Activated CD4-positive, alpha-beta T cell treated with anti-CD3 and anti-CD28 coated beads, Interleukin-2, amount 50 U/mL, for 24 hours (primary cell): ENCODE measurements at places on chromosomes 2 and 18.

DNA sequence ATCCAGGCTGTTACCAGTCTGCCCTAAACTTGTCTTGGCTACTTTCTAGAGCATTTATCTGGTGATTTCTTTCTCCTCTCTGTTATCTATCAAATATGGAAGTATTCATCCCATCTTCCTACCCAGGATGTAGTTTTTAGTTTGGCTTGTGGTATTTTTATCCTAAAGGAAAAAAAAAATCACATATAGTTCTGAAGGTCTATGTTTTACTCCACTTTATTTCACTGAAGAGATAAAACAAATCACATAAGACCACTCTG, 62.2 kb downstream of the PXDN start:
- DNase-seq, result no peak

DNA sequence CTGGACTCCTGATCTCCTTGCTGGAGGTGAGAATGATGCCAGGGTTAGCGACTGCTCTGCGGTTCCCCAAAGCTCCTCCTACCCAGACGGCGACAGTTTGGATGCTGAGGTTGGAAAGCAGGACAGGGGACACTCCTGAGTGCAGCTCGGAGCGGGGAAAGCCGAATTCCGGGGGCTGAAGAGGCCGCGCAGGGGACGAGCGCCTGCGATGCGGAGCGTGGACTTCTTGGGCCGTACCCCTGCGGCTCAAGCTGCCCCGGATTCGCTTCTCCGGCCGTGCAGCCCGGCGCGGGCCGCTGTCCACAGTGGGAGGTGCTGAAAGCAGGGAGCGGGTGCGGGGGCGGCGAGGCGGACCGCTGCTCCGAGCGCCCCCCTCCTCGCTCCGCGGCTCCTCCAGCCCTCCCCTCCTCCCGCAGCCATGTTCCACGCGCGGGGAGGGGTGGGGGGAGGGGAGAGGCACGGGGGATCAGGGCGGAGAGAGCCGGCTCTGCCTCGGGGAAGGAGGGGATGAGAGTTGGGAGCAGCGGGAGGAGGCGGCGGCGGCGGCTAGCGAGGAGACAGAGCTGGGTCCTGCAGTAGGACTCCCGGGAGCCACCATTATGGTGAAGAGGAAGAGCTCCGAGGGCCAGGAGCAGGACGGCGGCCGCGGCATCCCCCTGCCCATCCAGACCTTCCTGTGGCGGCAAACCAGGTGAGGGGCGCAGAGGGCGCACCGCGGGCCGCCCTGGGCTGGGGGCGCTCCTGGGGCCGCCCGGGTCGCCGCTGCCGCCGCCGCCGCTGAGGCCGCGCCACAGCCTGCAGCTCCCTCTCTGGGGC, at the start of gene UNC80:
UNC80 (plus strand) TSS at position 359 of the 816 bp plus-strand sequence; CDS start at position 600, 241 bp downstream.
- no peak for DNase-seq

DNA sequence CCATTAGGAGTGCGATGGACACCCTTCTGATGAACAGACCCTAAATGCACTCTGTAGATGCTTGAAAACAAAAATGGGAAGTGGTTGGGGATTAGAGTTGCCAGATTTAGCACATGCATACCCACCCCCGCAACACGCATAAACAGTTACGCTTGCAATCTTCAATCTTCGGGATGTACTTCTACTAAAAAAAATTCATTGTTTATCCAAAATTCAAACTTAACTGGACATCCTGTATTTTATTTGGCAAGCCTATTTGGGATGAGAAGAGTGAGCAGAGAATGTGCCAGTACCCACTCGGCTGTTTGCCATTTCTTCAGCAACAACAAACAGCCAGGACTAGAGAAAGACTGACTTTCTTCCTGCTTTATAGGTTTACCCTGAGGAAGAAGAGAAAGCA, 18.4 kb downstream of the KIAA2012 start:
- DNase-seq, result no peak

DNA sequence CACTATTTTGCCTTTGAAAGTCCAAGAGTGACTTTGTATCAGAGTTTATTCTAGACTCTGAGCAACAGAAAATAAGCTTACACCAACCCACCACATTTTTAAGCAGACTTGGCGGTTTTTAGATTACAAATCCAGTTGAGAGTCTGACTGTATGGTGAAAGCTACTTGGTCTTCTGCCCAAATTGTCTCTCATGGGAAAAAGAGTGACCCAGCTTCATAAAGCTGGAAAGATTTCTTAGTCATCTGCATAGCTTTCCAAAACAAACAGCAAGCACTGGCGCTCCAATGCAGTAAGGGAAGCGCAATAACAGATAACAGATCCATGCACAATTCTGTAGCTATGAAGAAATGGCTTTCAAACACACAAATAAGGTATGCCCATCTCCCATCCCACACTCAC, 7.1 kb downstream of the DSG1 start:
- DNase-seq, result no peak

- no peak for DNase-seq
Measured at GRCh38 chr2:5544205-5544786, 147.9 kb upstream of the SOX11 start.

DNA sequence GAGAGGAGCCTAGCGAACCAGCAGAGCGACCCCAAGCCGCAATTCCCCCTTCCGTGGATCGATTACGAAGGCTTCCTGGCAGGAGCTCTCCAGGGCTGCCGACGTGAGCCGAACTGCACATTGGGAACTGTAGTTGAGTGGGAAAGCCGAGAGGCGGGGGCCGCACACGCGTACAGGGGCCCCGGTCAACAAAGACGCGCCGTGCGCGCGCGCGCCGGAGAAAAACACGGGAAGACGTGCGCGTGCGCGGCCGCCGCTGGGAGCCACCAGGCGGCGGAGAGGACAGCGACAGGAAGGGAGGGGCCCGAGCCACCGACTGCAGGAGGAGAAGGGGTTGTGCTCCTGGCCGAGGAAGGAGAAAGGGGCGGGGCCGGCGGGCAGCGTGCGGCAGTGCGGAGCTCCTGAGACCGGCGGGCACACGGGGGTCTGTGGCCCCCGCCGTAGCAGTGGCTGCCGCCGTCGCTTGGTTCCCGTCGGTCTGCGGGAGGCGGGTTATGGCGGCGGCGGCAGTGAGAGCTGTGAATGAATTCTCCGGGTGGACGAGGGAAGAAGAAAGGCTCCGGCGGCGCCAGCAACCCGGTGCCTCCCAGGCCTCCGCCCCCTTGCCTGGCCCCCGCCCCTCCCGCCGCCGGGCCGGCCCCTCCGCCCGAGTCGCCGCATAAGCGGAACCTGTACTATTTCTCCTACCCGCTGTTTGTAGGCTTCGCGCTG, at the start of gene SPAST:
SPAST (plus strand) TSS at position 247 of the 711 bp plus-strand sequence; CDS start at position 523, 276 bp downstream.
- DNase-seq, result peak; percentile 90

DNA sequence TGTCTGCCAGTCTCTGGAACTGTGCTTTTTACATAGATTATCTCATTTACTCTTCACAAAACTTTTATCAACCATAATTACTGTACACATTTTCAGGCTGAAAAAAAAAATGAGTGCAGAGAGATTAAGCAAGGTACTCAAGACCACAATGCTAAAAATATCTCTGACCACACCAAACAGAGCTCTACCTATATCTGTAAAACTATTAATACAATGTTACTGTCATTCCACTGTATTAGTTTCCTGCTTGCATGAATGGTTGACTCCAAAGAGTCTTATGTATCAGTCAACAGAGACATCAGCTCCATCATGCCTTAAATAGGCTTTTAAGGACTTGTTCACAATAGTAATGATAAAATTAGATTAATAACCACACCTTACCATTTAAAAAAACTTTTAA, 134.7 kb upstream of the CCDC150 start:
- DNase-seq, result no peak

DNA sequence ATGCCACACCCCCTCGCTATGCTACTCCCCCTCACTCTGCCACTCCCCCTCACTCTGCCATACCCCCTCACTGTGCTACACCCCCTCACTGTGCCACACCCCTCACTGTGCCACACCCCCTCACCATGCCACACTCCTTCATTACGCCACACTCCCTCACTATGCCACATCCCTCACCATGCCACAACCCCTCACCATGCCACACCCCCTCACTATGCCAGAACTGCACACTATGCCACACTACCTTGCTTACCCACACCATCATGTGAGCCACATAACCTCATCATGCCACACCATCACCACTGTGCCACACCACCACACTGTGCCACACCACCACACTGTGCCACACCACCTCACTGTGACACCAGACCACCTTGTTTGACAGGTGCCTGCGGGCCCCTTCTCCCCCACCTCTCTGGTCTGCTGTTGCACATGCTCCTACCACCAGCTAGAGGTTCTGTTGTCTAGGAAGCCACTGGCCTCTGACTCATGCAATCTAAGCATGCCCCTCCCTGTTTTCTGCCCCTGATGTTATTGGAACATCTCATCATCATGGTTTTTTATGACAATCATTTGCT, 22.0 kb downstream of the MARCHF4 start:
- DNase-seq, result no peak

DNA sequence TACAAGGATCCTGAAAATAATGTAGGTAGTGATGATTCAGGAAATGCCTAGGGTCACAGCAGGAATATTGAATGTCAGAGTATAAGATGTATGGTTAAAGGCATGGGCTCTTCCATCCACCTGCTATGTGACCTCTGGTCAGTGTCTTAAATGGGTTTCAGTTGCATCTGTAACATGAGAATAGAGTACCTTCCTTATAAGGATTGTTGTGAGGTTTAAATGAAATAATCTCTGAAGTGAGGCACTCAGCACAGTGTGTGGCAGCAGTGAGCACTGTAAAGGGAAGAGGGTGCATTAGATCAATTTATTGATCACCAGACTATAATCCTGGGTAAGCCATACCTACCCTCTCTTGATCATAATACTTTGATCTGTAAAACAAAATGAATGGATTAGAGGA, 319.1 kb downstream of the SLC4A3 start:
- DNase-seq, result no peak

DNA sequence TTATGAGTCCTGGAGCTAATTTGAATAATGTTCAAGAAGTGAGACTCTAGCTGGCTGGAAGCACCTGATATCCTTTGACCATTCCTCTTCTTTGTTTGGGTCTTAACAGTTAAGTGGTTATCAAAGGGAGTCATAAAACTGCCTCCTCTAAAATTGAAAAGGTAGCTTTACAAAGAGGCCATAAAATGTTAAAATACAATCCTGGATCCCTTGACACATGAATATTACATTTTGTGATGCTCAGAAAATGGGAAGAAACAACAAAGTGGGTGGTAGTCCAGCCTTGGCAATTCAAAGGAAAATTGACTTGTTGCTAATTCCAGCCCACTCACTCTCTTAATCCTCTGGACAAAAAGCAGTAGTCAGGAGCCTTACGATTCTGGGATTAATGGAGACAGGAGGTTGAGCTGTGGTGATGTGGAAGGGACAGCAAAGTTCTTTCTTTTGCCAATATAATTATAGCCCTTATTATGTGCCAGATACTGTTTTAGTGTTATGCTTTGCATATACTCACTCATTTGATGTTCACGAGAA, 339.2 kb downstream of the PDE11A start:
- DNase-seq, result no peak

GRCh38 chr18:23177433-23178072, 42.3 kb downstream of the CABLES1 start:
- no peak for DNase-seq
